Urothelium cell line (cell line): ENCODE measurements at places on chromosomes 5 and 9.

- DNase-seq, result no peak
Measured at GRCh38 chr9:92808726-92809451, 44.3 kb upstream of the BICD2 start.

DNA sequence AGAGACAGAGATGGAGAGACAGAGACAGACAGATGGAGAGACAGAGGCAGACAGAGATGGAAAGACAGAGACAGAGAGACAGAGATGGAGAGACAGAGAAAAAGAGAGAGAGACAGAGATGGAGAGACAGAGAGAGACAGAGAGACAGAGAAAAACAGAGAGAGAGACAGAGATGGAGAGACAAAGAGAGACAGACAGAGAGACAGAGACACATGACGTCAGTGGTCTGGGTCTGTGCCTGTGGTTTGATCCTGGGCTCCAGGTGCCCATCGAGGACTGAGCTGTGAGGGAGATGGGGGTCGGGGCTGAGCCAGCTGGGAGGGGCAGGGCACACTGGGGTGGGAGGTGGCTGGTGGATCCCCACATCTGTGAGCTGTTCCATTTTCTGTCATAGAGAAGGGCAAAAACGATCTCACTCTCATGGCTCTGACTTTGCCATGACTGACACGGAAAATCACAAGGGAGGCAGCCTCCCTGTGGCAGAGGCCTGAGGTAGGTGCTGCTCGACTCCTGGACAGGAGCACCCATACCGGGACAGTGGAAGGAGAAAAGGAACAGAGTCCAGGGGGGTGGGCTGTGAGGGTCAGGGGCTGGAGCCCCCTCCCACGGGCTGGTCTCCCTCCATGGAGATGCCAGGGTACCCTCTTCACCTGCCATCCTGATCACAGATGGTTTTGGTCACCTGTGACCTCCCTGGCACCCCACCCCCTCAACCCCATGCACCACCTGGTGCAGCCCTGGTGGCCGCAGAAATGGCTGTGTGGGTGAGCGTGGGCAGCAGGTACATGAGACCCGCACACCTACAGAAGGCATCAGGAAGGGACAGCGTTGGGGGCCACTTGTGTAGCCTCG is 28.8 kb downstream of the GLT6D1 start:
- DNase-seq, result no peak

DNA sequence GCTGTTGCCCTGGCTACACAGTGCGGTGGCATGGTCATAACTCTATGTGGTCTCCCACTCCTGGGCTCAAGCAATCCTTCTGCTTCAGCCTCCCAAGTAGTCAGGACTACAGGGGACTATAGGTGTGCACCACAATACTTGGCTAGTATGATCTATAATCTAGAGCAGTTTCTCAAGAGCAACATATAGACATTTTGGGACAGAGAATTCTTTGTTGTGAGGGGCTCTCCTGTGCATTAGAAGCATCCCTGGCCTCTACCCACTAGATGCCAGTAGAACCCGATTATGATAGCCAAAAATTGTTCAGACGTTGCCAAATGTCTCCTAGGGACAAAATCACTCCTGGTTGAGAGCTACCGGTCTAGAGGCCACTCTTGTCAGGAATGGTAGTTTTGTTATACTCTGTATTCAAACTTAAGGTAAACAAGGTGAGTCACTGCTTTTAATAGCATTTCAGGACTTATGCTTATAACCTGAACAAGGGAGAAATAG is 7.2 kb downstream of the ANKHD1 start:
- DNase-seq, result no peak

DNA sequence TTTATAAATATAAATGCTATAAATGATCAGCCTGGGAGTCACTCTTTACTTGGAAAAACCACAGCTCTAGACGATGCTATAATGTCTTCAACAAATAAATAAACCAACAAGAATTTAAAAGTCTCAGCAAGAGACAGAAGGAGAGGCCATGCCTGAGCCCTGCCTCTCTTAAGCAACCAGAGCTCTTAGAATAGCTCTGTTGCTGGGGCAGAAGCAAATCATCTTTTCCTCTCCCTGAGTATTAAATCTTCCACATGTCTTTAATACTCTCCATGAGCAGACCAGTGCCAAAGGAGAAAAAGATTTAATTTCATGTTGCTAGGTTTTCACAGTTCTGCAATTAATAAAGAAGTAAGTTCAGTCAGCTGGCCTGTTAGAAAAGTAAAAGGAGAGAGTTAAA is 408.0 kb upstream of the SLC30A5 start:
- DNase-seq, result no peak

DNA sequence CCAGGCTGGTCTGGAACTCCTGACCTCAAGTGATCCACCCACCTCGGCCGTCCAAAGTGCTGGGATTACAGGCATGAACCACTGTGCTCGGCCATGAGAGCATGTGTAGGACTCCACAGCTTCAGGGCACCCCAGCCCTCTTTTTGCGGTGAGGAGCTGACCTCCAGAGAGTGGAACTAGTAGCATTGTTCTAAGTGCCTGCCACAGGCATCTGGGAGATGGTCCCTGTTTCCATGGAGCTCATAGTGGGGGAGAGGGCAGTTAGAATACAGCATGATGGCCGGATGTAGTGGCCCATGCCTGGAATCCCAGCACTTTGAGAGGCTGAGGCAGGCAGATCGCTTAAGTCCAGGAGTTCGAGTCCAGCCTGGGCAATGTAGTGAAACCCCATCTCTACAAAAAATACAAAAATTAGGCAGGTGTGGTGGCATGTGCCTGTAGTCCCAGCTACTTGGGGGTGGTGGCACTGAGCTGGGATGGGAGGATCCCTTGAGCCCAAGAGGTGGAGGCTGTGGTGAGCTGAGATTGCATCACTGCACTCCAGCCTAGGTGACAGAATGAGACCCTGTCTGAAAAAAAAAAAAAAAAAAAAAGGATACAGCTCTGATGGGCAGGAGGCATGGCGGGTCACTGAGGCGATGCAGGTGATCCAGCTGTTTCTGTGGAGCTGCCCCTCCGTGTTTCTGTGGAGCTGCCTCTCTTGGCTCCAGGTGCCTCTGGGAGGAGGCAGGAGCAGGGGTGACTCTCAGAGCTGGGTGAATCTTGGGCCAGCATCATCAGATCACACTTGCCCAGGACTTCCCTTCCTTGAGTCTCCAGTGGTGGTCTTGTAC is 4.2 kb downstream of the ASS1 start:
- no peak for DNase-seq

- peak; percentile 85 for DNase-seq
Measured at GRCh38 chr9:83707518-83707767, 315 bp downstream of the UBQLN1 start.

GRCh38 chr9:111752455-111752854 is 42.3 kb downstream of the SHOC1 start:
- no peak for DNase-seq

DNA sequence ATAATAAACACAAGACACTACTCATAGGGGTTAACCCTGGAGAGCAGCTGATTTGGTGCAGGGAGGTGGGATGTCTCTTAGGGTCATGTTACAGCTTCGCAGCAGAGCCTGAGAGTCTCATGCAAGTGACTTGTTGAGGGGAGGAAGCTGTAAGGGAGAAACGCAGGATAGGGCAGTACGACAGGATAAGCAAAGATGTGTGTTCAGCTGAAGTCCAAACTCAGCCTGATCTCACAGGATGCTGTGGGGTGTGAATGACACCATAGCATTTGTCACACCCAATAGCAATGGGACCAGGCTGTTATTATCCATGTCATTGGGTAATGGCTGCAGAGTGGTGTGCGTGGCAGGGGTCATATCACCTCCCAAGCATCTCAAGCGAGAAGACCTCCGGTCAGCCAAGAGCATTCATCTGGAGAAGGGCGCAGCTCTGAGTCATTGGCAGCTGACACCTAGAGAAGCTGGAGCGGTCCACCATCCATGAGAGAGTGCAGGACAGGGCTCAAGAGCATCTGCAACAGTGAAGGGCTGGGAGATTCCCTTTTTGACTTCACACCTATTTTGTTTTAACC is 49.2 kb upstream of the RPL26L1 start:
- DNase-seq, result no peak

DNA sequence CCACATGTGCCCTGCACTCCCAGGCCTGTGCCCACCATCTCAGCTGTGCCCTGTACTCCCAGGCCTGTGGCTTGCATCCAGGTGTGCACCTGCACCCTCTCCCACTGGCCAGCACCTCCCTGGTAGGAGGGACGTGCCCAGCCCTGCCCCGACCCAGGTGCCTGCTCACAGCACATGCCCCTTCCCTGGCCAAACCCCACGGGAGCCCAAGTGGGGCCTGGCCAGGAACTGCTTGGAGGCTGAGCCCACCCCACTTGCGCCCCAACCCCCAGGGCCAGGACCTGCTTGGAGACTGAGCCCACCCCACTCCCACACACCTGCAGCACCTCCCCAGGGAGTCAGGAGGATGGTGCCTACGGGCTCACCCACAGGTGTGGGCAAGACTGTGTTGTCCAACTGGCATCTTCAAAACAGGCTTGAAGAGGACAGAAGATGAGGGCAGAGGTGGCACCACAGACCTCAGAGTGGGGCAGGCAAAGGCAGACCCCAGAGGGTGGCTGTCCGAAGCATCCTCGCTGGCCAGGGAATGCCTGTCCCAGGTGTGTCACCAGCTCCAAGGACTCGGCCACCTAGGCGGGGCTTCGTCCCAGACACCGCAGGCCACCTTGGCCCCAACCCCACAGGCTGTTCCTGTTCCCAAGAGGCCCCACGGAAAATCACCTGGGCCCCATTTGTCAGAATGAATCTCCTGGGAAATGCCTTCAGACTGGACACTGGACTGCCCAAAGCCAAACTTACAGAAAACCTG is 10.8 kb downstream of the ZDHHC11B start:
- no peak for DNase-seq

DNA sequence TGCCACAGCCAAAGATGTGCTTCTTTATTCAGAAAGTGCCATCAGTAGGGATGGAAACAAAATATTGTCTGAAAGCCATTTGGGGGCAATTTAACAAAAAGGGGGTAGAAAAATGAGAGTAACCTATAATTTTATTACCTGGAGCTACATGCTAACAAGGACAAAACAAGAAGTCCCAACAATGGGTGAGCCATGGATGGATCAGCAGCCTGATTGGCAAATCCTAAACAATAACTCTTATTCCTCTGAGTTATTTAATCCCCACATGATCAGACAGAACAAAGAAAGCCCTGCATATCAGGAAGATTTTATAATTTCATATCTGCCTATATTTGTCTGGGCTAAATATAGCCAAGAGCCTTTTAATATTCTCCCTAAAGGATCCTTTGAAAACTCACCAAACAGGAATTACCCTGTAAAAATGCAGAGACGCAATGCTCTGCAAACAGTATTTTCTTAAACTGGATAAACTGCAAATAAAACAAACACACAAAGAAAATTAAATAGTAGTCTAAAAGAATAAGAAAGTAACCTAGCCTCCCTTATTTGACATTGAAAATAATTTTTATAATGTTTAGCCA is 483.4 kb downstream of the ZNF608 start:
- DNase-seq, result no peak

DNA sequence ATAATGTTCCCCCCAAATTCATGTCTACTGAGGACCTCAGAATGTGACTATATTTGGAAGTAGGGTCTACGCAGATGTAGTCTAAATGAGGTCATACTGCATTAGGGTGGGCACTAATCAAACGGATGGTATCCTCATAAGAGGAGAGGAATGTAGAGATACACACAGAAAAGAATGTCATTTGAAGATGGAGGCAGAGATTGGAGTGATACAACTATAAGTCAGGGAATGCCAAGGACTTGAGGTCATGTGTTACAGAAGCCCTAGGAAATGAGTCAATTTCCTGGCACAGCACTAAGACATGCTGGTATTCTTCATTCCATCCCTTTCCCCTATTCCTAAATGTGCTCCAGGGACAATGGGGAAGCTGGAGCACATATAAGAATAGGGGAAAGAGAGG is 758 bp upstream of the PDCD1LG2 start:
- peak; percentile 41 for DNase-seq

- DNase-seq, result no peak
Measured at GRCh38 chr9:87381050-87381711, 116.5 kb upstream of the DAPK1 start.

DNA sequence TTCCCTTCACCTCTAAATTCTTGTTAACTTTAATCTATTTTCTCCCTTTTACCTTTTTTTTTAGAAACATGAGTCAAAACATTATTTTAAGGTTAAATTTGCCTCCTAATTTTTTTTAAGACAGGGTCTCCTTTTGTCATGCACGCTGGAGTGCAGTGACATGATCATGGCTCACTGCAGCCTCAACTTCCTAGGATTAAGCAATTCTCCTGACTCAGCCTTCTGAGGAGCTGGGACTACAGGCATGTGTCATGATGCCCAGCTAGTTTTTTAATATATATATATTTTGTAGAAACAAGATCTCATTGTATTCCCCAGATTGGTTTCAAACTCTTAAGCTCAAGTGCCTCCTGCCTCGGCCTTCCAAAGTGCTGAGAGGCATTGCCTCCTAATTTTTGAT is 424.7 kb upstream of the FAM174A start:
- DNase-seq, result no peak

DNA sequence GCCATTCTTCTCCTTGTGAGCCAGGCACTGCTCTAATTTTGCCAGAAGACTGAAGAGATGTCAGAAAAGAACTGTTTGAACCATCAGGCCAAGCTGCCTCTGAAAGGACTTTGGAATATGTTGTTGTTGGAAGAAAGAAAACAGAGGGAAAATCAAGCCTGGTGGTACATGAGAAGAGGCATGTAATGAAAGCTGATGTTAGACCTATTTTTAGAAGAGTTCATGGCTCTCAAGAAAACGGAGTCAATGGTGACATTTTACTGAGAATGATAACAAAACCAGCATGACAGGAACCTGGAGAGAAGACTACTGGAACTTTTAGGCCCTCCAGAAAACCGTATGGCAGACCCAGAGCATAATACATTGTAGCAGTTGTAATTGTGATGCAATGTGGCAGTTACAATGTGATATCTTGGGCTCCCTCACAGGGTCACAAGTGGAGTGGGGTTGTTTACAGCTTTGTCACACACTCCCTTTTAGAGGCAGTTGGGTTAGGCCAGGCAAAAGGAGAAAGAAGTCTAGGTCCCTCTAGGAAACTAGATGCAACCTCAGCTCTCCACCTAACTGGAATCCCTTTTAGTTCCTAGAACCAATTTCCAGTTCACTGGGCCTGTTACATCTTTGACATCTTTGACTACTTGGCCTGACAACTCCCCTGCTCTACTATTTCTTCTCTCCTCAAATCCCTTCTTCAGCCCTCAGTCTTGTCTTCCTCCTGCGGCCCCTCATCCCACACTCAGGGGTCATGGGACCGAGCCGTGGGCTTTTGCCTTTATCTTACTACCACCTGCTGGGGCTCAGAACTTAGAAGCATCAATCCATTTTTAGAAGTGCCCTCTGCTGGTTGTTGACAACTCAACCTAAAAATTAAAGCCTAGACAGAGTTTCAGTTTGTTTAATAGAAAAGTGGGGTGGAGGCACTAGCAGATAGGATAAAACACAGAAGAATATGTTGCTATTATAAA is 61.2 kb upstream of the JAK2 start:
- DNase-seq, result no peak

- no peak for DNase-seq
Measured at GRCh38 chr9:101487443-101487840, 46.2 kb upstream of the RNF20 start.
